ENCODE measurements at places on chromosomes 11 and 22.

- DNase-seq, result no peak
These were observed 1.3 kb upstream of the PARVG start for GRCh38 chr22:44179196-44179988.

DNA sequence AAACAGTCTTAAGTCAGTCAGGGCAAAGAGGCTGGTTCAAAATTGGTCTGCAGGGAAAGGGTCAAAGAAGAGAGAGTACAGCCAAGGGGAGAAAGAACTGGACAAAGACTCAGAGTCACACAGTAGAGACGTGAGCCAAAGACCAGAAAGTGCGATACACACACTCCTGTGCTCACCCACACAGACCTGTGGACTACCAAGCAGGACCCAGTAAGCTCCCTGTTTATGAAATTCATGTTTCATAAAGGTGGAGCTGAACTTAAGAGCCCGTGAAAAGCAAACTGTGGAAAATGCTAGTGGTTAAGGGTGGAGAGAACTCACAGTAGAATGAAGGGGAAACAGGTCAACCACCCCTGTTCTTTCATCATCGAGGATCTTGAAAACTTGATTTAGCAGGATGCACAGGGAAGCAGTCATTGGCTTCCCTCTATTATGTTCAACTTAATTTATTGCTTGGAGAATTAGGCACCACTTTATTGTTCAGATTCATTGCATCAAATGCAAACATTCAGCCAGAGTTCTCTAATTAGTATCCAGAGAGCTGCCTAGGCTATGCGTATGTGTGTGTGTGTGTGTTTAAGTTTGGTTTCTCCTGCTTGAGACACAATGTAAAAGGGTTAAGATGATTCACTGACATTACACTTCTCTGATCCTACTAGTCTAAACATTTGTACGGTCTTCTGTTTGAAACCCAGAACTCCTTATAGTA lies 160.9 kb upstream of the MTMR2 start:
- DNase-seq, result no peak

- no peak for DNase-seq
These were observed 50.3 kb downstream of the FAM76B start for GRCh38 chr11:95739108-95739938.

DNA sequence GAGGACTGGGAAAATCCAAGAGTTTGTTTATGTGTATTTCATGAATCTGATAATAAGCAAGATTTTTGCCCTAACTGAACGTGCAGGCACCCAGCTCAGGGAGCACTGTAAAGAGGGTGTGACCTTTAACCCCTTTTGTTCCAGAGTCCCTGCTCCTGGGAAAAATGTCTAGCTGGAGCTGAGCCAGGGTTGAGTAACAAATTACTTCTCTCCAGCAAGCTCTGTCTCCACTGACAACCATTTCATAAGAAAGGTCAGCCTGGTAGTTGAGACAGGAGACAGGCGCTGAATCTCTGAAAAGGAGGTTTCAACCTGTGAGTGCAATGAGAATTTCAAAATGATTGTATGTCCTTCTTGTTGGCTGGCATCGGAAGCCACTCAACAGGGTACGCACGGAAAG lies 156.4 kb upstream of the NARS2 start:
- DNase-seq, result no peak

Measured in non-pigmented ciliary epithelial cell (primary cell).